ENCODE measurements at places on chromosomes 3 and 15. TPM values are rescaled to one million over a fixed set of nuclear protein-coding genes. Genes with fewer than 3 reads are reported as not detected.

GRCh38 chr3:52792413-52792812, 2.2 kb upstream of the ITIH3 start:
- DNase-seq: no peak

- no peak for DNase-seq
These were observed 11.3 kb downstream of the STAB1 start for GRCh38 chr3:52506266-52506966.

DNA sequence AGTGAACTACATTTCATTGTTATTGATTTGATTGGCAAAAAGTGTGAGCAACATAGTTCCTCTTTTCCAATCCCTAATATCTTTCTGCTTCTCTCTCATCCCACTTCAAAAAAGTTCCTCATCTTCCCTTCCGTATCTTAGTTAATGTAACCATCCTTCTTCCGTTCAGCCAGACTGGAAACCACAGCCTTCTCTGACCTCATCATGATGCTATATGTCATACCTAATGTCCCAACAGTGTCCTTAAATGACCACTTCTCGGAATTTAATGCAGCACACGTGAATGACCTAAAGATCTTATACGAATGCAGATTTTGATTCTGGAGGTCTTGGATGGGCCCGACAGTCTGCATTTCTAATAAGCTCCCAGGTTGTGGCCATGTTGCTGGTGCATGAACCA, 320.3 kb upstream of the SATB1 start:
- DNase-seq: no peak

- DNase-seq: no peak
These were observed 40.8 kb downstream of the PLCH1 start for GRCh38 chr3:155704061-155704460.

GRCh38 chr3:123331651-123332050, 117.2 kb downstream of the ADCY5 start:
- no peak for DNase-seq

DNA sequence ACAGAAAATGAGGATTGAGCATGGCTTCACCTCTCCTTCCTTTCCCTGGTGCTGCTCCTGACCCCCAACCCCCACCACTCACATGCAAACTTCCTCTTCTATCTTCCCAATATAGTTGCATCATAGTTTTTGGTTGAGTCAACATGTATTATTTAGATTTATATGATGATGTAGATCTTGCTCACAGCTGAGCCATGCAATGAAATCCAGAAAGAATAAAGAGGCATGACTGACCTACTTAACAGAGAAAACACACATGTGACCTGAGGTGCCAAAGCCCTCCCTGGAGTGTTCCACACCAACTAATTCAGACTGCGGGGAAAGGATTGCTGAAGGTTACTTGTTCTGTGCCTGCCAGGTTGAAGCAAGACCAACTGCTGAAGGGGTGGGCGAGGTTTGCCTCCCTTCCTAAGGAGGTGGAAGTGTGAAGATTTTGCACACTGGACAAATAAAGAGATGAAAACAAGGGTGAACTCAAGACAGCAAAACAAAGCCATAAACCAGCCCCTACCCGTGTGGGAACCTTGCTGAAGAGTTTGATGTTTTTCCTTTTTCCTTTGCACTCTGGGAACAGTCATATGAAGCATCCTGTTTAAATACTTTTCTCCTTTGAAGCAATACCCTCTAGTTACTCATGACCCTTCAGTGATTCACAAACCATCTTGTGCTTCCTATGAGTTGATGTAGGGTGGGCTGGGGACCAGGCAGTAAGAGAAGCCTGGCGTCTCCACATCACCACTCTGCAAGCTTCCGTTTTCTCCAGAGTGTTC, 155.2 kb upstream of the UBE2E1 start:
- DNase-seq: no peak

DNA sequence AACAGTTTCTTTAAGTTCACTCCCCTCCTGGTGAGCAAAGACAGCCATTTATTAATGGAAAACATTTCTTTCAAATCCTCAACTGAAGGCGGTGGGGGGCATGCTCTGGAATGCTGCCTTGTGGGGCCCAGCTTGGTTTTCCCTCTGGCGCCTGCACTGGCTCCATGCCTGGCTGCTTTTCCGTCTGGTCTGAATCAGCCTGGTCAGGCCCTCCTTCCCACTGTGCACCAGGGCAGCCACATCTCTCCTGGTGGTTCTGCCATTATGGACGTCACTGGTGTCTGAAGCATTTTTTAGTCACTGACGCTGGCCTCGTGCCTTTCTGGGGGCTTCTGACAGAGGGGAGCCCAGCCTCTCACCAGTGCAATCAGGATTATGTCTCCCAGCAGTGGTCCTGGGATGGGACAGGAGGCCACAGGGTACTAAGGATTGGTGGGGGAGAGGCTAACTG, 57.6 kb upstream of the APEH start:
- DNase-seq: no peak

The WNT5A gene
- polyA plus RNA-seq: 9.4 TPM

The ARGFX gene
- polyA plus RNA-seq: not detected
